ENCODE measurements at places on chromosomes 1 and 21. TPM values are rescaled to one million over a fixed set of nuclear protein-coding genes. Genes with fewer than 3 reads are reported as not detected.

- no peak for DNase-seq
These were observed 90.1 kb upstream of the IRF2BP2 start for GRCh38 chr1:234699795-234700665.

DNA sequence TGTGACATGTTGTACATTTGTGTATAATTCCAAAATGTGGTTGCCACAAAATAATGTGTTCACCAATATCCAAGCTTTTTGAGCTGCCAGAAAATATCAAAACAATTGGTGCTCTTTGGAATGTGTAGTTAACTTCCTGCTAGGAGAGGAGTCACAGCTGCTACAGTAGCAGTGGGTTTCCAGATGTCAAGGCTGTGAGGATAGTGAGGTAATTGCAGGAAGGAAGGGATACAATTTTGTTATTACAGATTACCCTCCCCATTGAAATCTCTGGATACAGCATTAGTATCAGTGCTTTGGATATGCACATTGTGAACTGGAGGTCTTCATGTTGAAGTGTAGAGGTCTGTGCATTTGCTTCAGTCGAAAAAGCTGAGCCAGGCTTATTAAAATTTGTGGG is 253.2 kb downstream of the PTPRC start:
- no peak for DNase-seq

DNA sequence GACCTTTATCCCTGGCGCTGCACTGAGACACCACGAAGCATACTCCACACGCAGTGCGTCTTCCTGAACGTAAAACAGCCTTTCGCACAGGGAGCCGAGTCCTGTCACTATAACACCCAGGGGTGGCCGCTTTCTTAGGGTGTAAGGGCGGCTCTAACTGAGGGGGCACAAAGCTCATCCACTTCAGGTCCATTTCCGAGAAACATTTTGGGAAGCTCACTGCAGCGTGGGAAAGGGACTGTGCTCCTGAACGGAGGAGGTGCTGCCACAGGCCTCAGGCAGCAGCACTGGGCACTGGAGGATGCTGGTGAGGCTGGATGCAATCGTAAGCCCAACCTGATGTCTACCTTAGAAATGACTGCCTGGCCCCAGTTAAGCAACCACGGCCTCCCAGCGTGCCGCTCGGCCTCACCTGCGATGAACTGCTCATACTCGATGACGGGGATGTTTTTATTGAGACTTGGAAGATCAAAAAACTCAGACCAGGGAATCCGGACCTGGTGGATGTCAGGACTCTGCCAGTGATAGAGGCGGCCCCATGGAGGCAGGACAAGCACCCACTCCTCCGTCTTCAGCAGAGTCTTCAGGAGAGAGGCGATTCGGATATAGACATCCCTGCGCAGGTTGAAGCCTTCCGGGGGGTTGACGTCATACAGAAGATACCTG is 2.3 kb downstream of the POFUT2 start:
- no peak for DNase-seq

DNA sequence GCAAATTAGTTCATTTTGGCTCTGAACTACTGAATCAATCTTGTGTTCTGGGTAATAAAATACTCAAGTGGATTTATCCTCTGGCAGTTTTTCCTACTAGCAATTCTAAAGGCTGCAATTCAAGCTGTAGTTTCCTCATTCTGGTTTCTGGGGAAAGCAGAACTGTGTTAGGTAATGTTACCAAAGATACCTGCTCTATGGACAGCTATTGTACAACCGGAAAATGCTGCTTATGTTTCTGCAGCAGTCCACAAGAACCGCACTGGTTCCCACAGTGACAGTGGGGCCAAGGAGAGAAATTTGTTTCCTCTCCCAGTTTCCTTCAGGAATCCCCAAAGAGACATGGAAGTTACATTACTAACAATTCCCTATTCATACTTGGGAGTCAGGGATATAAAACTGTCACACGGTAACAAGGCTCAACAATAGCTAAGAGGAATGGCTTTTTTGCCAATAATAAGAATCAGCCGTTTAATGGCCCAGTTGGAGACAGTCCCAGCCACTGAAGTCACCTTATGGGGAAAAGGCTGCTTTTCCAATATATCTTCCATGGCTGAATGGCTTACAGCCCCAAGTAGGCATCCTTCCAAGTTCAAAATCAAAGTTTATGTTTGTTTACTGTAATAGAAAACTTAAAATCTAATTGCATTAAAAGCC is 52.6 kb downstream of the PCNX2 start:
- no peak for DNase-seq

DNA sequence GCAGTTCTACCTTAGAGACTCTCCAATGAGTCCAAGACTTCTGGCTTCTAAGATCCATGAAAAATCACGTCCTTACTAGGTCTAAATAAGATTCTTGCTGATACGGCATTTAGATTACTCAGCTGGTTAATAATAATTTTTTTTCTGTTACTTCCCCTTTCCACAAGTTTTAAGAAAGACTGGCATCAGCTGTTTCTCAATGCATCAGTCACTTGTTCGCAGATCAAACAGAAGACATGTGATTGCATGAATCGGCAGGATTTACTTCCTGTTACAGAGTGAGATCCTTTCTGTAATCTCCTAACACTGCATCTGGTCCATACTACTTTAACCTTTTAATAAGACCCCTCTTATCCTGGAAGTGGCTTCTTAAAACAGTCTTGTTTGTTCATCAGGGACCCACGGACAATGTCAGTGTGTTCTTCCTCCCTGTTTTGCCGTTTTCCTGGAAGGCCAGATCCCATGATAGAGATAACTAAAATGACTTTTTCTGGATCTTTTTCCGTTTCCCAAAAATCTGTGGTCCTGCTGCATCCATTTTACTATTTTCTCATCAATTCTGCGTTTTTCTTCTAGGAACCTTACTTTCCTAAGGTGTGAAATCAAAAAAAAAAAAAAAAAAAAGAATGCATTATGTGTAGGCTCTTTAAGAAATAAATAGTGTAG is 6.1 kb downstream of the NPL start:
- DNase-seq, result no peak

DNA sequence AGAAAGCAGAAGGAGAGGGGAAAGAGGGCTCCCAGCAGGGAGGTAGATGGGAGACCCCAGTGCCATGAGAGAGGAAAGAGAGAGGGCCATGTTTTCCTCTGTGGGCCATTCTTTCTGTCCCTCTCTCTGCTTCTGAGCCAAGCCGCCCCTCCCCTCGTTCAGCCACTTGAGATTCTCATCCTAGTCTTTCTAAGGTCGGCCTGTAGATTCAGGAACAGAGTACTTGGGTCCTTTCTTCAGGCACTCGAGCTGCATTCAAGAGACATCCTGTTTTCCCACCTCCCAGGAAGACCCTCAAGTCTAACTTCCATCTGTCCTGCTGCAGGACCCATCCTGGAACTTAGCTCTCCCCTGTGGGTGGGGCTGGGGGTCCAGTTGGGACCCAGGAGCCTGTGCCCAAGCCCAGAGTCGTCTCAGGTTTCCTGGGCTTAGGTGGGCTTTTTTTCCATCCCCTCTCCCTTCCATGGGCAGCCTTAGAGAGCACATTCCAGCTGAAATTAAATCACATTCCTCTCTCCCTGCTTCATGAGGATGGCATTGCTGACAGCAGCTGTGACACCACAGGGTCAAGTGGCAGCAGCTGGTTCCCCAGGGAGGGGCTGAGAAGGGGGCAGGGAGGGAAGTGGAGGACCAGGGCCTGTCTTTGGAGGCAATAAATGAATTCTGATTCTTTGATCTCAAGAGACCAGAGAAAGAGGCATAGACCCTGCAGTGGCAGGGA is 13.0 kb downstream of the NES start:
- DNase-seq, result no peak

- DNase-seq, result peak; percentile 24
These were observed 88.2 kb upstream of the ABCD3 start for GRCh38 chr1:94329986-94330385.

- DNase-seq, result no peak
These were observed 8.4 kb downstream of the ADARB1 start for GRCh38 chr21:45082736-45083135.

DNA sequence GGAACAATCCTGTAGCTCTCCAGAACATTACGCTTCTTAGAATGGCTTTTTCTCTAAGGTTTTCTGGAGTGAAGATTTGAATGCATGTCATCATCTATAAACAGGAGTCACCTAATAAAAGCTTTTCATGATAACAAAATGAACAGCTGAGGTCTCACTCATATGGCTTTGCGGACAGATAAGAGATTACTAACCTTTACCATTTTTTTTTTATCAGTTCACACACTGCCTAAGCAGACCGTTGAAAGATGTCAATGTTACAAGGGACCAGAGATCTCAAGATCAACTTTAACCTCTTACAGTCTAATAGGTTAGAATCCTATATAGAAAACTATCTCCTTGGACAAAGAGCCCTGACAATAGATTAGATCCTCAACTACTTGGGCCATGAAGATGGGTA is 41.4 kb downstream of the SCMH1 start:
- no peak for DNase-seq

GRCh38 chr1:113291777-113292602 is 98.3 kb upstream of the MAGI3 start:
- no peak for DNase-seq

- no peak for DNase-seq
These were observed 782 bp upstream of the SDE2 start for GRCh38 chr1:225999912-226000337.

GRCh38 chr1:183757061-183757460 is 47.9 kb upstream of the RGL1 start:
- no peak for DNase-seq

DNA sequence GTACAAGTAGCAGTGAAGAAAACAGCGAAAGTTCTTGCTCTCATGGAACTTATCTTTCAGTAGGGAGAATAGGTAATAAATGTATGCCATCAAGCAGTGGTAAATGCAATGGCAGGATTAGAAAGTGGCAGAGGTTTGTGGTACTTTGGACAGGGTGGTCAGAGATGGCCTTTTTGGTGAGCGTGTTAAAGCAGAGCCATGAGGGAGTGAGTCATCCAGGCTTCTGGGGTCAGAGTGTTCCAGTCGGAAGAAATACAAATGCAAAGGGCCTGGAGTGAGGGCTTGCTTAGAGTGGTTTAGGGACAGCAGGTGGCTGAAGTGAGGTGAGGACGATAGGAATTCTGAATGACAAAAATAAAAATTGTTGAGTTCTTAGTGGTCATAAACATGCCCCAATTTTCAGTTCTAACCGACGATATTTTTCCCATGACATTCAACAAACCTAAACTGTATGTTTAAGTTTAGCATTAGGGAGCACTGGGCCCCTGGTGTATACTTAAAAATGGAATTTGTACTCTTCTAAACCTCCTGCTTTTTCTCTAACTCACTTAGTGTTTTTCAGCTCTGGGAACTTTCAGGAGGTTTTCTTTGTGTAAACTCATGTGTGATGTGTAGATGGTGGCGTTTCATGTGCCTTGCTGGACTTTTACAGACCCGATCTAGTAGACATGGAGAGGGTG is 78.2 kb downstream of the MACF1 start:
- DNase-seq, result no peak

DNA sequence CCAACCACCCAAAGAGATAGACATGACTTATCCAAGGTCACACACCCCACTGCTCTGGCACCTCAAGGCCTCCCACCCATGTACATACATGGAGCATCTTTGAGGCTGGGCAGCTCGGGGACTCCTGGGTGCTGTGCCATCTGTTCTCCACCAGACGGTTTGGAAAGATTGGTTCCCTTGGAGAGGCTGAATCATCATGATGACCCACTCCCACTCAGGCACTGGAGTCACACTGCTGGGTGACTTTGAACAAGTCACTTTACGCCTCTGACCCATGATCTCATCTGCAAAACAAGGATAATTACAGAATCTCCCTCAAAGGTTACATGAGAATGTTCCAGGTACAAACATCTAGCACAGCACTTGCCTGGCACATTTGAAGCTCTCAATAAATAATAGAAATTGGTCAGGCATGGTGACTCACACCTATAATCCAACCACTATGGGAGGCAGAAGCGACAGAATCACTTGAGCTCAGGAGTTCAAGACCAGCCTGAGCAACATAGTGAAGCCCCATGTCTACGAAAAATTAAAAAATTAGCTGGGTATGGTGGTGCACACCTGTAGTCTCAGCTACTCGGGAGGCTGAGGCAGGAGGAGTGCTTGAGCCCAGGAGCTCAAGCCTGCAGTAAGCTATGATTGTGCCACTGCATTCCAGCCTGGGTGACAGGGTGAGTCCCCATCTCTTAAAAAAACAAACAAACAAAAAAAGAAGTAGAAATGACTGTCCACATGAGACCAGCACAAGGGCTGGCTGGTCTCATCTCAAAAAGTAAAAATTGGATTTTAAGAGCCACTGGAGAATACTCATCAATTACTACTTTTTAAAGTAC is 74.9 kb downstream of the RRAGC start:
- no peak for DNase-seq

GRCh38 chr1:108590441-108590840 is 30.5 kb downstream of the EEIG2 start:
- peak; percentile 14 for DNase-seq

GRCh38 chr21:15138490-15138889 is 73.7 kb upstream of the NRIP1 start:
- DNase-seq, result no peak

GRCh38 chr1:100794748-100795645 is 75.5 kb downstream of the VCAM1 start:
- DNase-seq, result no peak

- no peak for DNase-seq
These were observed 472.0 kb downstream of the CAMTA1 start for GRCh38 chr1:7257225-7257624.

DNA sequence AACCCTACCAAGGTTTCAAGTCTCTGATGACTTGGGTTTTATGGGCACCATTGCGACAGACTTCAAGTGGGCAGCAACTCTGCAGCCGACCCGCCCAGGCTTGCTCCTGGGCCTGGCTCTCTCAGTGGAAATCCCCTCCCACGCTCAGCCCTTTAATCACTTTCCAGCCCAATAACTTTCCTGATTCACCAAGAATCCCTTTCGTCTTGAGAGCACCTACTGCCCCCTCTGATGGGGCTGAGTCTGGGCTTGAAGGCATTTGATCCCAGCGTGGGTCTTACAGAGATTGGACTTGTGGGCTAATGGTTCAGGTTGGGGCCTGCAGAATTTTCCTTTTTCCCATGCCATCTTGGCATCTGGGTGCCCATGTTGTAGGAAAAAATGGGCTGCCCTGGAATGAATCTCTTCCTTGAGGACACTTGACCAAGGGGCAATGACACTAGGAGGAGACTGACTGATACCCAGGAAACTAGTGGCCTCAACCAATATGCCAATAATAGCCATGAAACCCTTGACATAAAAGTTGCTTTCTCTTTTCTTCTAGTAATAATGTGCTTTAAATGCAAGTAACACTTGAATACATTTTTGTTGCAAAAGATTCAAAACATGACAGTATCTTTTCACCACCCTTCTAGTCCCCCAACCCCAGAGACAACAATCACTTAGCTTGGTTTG is 7.8 kb upstream of the PHLDA3 start:
- DNase-seq, result no peak

The CD5L gene
- not detected for total RNA-seq

The TMCC2 gene
- total RNA-seq, result 1.3 TPM

The S1PR1 gene
- total RNA-seq, result 82.2 TPM

The MANEAL gene
- total RNA-seq, result 1.8 TPM

The DDOST gene
- 105 TPM for total RNA-seq

The PAQR6 gene
- 0.70 TPM for total RNA-seq

The FOXO6 gene
- total RNA-seq, result 2.2 TPM

The SYT14 gene
- total RNA-seq, result not detected

The CNTN2 gene
- total RNA-seq, result 0.39 TPM
